Activated T-cell treated with anti-CD3 and anti-CD28 coated beads for 24 hours (primary cell): ENCODE measurements at places on chromosomes 12 and 14.

DNA sequence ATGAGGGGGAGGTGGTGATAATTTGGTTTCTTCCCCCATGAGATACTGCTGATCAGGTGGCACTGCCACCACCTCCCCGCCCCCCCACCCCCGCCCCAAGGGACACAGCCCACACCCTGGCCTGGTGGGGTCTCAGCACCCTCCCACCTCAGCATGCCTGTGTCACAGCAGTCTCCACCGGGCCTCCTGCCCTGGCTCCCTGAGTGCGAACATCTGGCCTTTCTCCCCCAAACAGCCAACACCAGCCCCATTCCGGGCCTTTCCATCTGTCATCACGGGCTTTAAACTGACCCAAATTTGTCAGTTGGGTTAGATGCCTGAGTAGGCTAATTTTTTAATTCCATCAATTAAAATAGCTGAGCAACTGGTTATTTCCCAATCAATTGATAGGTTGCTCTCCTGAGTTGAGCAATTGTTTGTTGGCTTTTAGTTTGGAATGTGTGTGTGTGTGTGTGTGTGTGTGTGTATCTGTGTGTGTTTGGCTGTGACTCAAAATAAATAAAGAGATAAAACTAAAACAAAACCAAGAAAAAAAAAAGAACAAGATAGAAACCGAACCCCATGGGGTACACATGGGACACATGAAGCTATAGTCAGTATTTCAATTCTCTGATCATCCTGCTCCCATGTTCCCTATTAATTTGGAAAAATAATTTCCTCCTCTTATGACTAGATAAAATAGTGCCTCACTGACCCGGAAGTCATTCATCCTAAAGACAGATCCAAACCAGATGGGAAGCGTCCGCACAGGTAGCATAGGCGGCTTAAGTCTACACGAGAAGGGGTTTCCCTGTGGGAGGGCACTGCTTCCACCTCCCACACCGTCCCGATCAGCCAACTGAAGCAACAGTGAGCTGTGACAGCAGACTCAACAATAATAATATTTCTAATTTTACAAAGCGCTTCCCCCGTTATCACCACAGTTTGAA is 7.4 kb downstream of the SERPINA12 start:
- no peak for DNase-seq

DNA sequence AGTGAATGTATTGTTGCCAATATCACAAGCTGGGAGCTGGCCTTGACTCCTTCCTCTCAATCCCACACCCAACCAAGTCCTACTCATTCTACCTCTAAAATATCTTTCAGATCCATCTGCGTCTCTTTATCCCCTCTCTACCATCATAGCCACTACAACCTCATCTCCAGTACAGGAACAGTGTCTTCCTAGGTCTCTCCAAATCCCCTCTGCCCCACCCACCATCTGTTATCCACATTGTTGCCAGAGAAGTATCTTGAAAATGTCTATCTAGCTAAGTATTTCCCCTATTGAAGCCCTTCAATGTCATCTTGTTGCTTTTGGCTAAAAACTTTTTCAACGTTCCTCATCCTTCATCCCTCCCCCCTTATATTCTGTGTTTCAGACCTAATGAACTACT is 244.7 kb downstream of the C12orf75 start:
- DNase-seq: no peak

DNA sequence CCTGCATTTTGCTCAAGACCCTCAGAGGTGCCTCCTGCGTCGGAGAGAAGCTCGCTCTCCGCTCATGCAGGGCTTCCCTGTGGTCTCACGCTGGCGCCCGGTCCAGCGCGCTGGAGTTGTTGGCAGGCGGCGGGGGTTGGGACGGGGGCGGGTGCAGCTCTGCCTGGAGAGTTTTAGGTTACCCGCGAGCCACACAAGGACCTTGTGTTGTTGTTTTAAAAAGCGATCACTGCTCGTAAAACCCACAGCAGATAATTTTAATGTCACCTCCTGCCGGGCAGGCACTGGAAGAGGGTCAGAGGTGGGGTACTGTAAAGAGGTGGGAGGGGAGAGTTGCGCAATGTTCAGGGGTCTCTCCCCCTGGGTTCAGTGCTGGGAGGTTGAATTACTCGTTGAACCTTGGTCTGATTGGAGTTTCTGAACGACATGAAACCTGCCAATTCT is 850 bp downstream of the SMOC1 start:
- no peak for DNase-seq

DNA sequence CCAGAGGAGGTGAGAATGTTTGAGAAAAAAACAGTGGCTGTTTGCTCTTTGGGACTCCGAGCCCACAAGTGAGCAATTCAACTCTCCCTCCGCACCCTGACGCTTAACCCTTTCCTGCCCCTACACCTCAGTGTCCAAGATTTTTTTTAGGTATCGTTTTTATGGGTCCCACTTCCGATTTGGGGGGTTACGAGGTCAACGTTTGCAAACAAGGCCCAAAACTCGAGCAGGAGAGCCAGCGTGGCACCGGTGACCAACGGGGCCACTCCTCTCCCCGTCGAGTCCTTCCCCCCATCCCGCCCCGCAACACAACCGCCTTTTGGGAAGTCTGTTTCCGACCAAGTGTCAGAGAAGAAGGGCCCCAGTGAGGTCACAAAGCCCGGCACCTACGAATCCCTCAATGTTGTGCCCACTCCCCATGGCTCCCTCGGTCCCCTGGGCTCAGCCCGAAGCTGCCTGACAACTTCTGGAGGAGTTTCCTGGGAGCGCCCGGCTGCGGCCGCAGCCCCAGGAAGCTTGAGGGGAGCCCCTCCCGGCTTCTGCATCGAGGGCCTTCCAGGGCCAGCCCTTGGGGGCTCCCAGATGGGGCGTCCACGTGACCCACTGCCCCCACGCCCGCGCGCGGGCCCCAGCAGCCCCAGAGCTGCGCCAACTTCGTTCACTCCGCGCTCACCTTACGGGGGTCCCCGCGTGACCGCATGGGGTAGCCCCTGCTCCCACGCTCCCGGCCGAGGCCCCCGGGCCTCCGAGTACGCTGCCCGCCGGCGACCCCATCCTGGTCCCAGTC is 1.2 kb downstream of the CDK2AP1 start:
- DNase-seq: no peak

- DNase-seq: no peak
These were observed 551.0 kb downstream of the DIO2 start for GRCh38 chr14:79660053-79660939.

DNA sequence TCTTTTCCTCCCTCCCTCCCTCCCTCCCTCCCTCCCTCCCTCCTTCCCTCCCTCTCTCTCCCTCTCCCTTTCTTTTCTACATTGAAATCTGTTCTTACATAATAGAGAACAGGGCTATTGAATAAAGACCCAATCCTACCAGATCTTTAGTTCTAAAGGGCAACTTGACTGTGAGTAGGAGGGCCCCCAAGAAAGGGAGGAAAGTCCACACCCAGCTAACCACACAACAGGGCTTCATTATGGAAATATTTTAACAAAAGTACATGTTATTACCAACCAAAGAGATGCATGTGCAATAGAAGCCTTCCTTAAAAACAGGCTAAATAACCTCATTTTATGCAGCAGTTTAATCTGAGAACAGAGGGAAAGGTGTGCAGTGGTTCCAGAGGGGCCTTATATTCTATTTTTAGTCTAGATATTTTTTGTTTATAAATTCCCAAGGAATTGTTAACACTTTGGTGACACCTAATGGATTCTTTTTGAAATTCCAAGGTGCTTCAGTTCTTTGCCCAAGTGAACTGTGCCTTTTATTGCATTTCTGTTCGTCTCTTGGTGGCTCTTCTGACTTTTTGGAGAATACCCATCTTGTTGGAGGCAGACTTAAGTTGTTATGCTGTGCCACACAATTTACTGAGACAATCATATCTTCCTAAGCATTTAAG is 63.0 kb downstream of the GNS start:
- DNase-seq: no peak

- no peak for DNase-seq
These were observed 88.4 kb downstream of the ANO2 start for GRCh38 chr12:5856692-5857091.

GRCh38 chr12:71155225-71155624 is 2.6 kb downstream of the TSPAN8 start:
- DNase-seq: no peak

DNA sequence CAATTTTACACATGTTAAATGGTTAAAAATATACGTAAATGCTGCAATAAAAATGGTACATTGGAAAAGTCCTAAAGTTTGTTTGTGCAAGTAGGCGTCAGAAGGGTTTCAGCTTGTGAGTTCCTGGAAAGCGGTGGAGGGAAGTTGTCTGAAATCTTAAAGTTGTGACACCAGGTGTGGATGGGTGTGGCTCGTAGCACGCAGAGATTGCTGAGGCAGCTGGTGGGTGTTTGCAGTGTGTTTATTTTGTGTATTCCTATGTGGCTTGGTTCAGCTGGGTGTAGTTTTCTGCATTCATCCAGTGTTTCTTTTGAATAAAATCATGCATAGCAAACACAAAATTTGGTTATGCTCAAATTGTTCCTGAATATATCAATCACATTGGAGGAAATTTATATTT is 136.8 kb upstream of the TBX3 start:
- DNase-seq: no peak

GRCh38 chr14:30873308-30874119 is 845 bp upstream of the COCH start:
- no peak for DNase-seq

- no peak for DNase-seq
These were observed 172.7 kb downstream of the ANO6 start for GRCh38 chr12:45388545-45388944.

DNA sequence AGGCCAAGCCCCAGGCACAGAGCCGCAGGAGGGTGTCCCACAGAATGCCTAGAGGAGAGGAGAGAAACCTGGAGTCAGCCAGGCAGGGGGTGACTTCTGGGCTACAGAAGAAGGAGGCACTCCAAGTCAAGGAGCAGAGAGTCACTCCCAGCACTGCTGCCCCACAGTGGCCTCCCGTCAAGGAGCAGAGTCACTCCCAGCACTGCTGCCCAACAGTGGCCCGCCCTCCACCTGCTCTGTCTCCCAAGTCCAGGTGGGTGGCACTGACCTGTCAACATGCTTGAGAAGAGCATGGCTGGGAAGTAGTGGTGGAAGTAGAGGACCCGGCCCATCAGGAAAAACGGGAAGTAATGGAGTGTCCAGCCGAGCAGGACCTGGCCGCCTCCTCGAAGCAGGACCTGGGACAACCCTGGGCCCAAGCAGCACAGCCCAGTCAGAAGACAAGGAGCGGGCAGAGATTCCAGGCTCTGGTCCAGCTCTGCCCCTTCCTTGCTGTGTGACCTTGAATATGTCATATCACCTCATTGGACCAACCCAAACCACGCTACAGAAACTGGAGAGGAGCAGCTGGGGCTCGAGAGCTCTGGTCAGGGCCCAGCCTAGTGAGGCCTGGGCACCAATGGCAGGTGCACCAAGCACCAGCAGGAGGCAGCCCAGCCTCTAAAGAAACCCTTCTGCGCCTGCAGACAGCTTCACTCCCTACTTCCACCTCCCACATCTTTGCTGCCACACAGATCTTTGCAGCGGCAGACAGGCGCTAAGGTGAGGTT is 7.6 kb upstream of the NGB start:
- DNase-seq: no peak

- DNase-seq: no peak
These were observed 656.0 kb upstream of the MDGA2 start for GRCh38 chr14:48331421-48331820.

DNA sequence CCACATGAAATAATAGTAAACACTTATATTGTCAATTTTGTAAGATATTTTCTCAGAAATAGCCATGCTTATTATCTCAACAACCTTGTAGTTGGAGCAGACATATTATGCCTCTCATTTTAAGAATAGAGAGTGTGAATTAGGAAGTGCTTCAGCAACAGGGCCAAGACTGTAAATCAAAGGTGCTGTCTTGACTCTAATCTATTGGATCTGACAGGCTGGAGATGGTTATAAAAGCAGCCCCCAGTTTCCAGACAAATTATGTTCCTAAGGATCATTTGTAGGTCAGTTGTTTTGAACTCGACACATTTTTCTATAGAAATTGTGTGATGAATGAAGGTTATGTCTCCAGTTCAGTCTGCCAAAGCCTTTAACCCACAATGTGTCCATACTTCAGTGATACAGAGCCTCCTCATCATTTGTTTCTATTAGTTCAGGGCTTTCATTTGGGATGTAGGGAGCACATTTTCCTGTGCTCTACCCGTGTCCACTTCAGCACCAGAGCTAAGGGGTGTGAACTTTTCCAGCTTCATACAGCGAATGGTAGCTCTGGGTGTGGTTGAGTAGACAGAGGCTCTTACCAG is 284.8 kb upstream of the FBXO33 start:
- DNase-seq: no peak

DNA sequence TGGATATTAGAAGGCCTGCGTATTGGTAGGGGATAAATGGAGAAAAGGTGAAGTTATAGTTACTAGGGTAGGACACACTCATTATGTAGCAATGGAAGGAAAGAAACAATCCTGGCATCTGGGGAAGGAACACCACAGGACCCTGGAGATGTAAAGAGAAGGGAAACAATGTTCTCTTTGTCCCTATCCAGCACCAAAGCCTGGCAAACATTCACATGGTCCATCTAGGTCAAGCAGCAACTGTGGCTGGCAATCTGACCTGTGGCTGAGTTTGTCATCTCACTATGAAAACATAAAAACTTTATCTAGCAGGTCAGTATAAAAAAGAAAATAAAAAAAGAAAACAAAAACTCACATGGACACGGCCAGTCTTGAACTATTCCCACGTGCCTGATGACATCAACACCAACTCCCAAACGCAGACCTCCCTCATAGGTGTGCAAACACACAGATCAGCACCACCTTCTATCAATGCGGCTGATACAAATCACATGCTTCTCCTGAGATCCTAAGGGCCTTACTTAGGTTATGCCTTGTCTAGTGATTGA is 2.6 kb downstream of the POMT2 start:
- DNase-seq: no peak
